ENCODE measurements at places on chromosomes 2 and 18.

- DNase-seq = no peak
These were observed 393.9 kb upstream of the SLC14A2 start for GRCh38 chr18:45221363-45221762.

DNA sequence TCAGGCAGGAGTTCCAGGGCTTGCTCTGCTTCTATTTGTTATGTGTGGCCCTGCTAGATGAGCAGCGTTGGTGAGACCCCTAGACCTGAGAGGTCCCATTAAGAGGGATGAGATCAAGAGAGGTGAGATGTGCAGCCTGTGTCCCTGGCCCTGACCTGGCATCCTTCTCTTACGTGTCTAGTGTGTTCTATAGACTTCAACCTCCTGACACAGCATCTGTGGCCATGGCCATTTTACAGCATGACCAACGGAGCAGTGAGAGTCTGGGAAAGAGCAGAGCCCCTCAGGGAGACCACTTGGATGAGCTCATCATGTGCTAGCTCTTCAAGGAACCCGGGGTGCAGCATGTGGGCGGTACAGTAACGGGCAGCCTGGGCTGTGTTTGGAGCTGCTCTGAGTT is 32.7 kb upstream of the ASPRV1 start:
- DNase-seq = no peak

GRCh38 chr18:58458304-58458703 is 170.6 kb downstream of the ALPK2 start:
- no peak for DNase-seq

- no peak for DNase-seq
These were observed 295.5 kb upstream of the LYPD1 start for GRCh38 chr2:132965460-132965859.

- DNase-seq = no peak
These were observed 104.6 kb downstream of the CAPN13 start for GRCh38 chr2:30702694-30703093.

DNA sequence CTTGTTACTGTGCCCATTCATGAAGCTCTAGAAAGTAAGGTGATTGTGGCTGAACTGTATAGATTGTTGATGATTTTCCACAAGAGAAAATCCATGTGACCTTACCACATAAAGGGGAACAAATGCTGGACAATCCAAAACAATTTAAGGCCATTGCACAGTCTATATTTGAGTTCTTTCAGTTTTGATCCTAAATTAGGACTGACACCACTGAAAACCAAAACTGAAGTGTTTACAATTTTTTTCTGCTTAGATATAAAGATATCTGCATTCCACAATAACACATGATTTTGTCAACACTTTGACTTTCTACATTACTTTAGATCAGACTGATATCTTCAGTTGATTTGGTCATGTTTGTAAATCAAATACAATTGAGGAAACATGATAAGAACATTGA is 123.6 kb upstream of the SLC38A11 start:
- no peak for DNase-seq

DNA sequence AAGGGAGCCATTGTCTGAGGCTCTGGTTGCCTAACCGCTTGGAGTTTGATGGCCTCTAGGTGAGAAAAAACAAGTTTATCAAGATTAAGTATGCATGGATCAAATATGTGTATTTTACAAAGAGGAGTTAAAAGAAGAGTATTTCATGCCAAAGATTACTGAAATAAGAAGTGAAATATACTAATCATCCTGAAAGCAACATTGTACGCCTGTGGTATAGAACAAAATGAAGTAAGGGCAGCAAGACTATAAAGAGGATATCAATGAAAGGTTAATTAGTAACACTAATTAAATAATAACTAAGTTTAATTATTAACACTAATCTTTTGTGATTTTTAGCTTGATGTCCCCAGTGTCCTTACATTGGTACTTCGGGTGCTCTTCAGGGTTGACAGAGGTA is 276.7 kb downstream of the CALCRL start:
- no peak for DNase-seq

DNA sequence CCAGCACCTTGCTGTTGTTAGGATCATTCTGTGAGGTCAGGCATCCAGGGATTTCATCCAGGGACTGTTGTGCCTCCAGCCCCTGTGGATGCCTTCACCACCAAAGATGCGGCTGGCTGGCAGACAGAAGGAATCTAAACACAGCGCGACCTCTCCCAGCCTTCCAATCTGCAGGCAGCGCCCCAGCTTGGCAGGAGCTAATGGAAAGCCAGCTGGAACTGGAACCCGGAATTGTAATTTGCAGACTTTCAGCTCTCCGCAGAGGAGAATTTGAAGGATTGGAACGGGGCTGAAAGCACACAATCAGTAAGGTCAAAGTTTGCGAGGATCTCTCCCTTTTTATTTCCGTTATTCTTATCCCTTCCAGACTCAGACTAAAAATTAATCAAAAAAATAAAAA is 127.8 kb downstream of the TRIB2 start:
- no peak for DNase-seq

All from NCI-H748 treated with DMSO at 0.1 percent for 48 hours (cell line).